ENCODE measurements at places on chromosomes 12 and 14.
A peak's percentile ranks its signal among the peaks of the same experiment; 100 is the strongest.

- DNase-seq = no peak
Measured at GRCh38 chr12:96236221-96236822, 42.1 kb downstream of the ELK3 start.

- no peak for DNase-seq
Measured at GRCh38 chr12:31658471-31659086, 909 bp upstream of the ETFBKMT start.

GRCh38 chr14:78254911-78255461, 84.8 kb downstream of the NRXN3 start:
- no peak for DNase-seq

- no peak for DNase-seq
Measured at GRCh38 chr12:16880864-16881285, 274.9 kb upstream of the LMO3 start.

- no peak for DNase-seq
Measured at GRCh38 chr14:67438969-67439368, 27.0 kb upstream of the PLEK2 start.

GRCh38 chr14:76710056-76711010, 50.9 kb upstream of the VASH1 start:
- DNase-seq = peak; percentile 64

GRCh38 chr12:13205809-13206559, 9.5 kb downstream of the EMP1 start:
- peak; percentile 94 for DNase-seq

GRCh38 chr14:53824061-53824460, 132.6 kb downstream of the BMP4 start:
- DNase-seq = no peak

GRCh38 chr14:54852215-54852614, 50.4 kb downstream of the GCH1 start:
- no peak for DNase-seq

DNA sequence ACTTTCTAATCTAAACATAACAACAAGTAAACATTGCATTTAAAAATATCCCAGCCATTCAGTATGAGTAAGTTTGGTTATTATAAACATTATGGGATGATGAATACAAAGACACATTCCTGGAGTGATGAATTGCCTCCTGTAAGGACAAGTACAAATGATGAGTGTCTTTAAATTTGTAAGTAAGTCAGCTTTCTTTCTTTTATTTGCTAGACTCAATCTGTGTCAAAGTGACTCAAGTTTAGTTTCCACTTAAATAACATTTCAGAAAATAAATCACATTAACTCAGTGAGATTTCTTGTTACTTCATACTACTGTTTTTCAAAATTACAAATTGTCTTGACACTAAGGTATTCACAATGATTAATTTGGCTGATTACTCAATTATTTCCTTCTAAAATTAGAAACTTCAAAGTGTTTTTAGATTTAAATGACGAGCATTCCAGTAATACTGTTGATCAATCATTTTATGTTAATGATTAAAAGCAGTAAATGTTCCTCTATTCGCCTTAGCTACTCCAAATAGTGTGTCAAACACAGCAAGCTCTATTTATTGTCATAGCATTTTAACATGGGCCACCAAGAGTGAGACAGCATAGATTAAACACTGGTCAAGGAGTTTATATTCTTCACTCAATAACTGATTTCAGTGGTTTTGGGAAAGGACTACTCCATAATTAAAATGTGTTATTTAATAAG, 658.0 kb upstream of the MDGA2 start:
- peak; percentile 9 for DNase-seq

GRCh38 chr14:62015243-62015642, 253.0 kb downstream of the SNAPC1 start:
- no peak for DNase-seq

- no peak for DNase-seq
Measured at GRCh38 chr14:92600318-92601053, 86.9 kb downstream of the RIN3 start.

GRCh38 chr12:8143261-8143660, 13.6 kb upstream of the ZNF705A start:
- DNase-seq = no peak

DNA sequence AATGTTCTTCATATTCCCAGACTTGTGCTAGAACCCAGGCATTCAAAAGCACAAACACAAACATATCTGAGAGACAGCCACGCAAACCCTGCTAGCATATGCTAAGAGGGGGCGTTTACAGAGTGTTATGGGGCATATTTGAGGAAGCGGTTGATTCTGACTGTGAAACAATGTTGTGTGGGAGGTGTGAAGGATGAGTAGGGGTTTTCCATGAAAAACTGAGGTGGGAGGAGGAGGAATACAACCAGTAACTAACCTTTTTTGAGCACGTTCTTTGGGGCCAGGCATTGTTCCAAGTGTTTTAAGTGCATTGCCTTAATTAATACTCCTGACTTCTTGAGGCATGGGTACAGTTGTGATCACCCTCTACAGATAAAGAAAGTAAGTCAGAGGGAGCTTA, 499.5 kb downstream of the AACS start:
- no peak for DNase-seq

- DNase-seq = no peak
Measured at GRCh38 chr14:90728951-90729350, 87.3 kb downstream of the TTC7B start.

GRCh38 chr14:92575061-92575747, 61.6 kb downstream of the RIN3 start:
- DNase-seq = no peak

DNA sequence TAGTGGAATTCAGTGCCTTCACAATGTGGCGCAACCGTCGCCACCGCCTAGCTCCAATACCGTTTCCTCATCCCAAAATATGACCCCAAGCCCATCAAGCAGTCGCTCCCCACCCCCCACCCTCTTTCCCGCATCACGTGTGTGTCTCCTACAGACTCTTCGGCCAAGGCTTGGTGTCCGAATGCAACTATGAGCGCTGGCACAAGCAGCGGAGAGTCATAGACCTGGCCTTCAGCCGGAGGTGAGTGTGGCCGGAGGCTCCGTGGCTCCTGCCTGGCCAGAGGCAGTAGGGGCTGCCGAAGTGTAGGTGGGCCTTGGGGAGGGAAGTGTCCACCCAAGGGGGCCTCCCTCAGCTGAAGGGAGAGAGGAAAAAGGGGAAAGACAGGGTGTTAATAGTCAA, 15.8 kb downstream of the CYP46A1 start:
- no peak for DNase-seq

DNA sequence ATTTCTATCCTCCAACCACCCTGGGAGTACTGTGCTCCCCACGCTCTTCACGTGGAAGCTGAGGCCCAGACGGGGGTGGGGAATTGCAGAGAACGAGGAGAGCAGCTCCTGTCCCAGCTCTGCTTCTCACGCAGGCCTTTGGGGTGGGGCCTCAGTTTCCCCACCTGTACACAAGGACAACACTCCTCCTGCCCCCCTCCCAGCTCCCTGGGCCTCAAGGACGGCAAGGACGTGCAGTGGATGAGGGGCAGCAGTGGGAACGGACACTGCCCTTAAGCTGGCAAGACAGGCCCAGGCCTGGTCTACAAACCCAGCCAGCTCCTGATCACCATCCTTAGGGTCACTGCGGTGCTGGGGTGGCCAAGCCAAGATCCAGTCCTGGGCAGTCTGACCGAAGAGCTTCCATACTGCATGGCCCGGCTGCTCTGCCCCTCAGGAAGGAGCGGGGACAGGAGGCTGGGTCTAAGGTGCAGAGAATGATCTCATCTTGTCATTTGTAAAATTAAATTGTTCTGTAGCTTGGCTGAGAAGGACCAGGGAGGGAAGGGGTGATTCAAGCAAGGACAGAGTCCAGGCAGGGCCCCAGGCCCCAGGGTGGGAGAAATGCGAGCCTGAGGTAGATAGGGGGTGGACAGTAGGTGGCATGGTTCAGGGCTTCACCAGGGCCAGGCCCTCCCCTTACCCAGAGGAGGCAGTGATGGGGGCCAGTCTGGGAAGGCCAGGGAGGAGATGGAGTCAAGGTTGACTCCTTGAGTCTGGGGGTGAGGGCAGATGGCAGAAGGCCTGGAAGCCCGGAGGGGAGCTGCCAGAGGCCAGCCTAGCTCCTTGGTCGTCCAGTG, 1.3 kb upstream of the CLBA1 start:
- DNase-seq = no peak

- no peak for DNase-seq
Measured at GRCh38 chr14:91135039-91135438, 21.2 kb downstream of the DGLUCY start.

DNA sequence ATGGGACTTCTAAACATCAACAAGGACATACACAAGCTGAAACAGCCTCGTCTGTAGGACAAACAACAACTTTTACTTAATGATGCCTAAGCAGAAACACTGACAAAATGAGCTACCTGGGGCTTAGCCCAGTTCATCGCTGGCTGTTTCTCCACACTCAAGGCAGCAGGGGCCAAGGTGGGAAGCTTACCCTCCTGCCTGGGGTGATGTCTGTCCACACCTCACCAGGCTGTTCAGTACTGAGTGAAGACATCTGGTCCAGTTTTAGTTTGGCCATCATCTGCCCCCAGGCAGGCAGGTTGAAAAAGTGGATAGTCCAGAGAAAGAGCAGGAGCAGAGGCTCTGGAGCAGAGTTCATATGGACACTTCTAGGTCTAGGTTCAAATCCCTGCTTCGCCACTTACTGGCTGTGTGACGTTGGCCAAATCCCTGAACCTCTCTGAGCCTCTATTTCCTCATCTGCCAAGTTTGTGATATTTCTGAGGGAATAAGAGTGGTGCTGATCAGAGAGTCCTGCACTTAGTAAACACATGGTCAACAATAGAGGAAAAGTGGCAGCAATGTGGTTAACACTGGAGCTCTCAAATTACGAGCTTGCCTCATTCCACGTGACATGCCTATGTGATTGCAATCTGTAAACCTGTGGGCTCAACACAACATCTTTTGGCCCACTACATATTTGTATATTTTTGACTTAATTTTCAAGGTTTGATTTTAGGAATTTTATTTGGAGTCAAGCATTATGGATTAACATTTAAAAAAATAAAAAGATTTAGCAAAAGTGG, 720.1 kb upstream of the TMEM132C start:
- DNase-seq = no peak

- DNase-seq = no peak
Measured at GRCh38 chr14:72613975-72614319, 280.0 kb downstream of the DPF3 start.

DNA sequence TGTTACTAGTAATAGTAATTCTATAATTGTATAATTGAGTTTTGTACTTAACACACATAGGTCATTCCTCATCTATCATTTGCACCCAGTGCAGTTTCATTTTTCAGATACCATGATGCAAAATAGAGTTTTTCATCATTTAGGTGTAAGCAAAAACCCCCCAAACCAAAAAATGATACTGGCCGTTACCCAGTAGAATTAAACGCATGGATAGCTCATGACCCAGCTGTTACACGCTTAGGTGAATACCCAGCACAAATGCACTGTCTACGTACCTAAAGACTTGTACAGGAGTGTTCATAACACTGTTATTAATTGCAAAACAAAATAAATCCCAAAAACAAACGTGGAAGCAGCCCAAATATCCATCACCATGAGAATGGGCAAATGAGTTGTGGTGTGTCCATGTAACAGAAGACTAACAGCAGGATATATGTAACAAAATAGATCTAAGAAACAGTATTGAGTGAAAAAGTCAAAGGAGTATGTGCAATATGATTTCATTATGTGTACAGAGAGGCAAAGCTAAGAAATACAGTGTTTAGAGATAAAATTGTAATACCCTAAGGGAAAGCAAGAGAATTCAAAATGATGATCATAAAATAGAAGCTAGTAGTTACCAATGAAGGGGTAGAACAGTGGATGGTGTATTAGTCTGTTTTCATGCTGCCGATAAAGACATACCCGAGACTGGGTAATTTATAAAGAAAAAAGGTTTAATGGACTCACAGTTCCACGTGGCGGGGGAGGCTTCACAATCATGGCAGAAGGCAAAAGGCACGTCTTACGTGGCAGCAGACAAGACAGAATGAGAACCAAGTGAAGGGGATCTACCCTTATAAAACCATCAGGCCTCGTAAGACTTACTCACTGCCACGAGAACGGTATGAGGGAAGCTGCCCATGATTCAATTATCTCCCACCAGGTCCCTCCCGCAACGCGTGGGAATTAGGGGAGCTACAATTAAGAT, 49.8 kb downstream of the EID3 start:
- DNase-seq = no peak

- no peak for DNase-seq
Measured at GRCh38 chr14:64649383-64649998, 54.7 kb upstream of the PLEKHG3 start.

DNA sequence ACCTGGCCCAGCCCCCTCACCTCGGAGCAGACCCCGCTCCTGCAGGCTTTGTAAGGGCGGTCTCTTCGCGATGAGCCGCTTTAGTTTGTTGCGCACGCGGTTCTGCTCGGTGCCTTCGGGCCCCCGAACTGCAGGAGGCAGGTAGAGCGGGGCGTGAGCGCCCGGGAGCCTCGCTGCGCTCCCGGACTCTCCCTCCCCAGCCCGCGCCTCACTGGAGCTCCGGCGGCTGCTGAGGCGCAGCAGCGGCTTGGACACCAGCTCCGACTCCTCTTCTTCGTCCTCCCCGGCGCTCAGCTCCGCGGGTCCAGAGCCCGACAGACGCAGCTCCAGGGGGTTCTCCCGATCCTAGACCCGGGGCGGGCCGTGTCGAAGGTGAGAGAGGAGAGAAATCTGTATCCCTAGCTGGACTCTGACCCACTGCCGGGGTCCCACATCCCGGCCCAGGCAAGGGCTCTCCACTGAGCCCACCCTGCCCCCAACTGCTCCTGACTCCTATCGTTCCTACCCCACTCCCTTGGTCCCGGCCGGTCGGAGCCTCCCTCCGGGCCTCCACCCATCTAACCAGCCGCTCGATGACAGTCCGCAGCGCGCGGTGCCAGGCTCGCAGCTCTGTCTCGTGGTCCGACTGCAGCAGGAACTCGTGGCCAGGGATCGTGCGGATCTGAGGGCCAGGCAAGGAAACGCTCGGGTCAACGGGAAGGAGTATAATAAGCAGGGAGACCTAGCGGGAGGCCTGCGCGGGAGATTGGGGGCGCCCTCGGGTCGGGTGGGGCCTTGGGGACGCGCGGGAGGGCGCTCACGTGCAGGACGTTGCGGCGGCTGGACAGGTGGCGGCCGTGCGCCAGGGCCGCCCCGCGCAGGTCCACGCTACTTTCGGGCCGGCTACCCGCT, 4.2 kb downstream of the ARHGAP9 start:
- DNase-seq = no peak

- no peak for DNase-seq
Measured at GRCh38 chr12:24083838-24084237, 134.4 kb upstream of the SOX5 start.

GRCh38 chr12:118346895-118347294, 25.8 kb downstream of the TAOK3 start:
- no peak for DNase-seq

- DNase-seq = no peak
Measured at GRCh38 chr14:25113394-25113793, 63.4 kb upstream of the STXBP6 start.

DNA sequence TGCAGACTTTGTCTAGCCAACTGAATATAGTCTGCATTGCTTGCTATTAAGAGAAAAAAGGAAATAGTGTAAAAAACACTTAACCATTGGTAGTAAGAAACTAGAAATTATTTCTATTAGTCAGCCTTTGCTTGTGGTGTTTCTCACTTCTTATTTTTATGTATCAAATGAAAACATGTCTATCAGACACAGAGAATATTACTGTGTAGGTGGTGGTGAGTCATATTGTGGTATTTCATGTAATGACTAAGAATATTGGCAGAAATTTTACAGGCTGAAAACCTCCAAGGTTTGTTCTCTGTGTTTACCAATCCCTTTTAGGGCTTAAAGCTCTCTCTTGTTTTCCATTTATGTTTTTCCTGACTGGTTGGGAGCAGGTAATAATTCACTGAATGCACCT, 87.2 kb downstream of the DAAM1 start:
- peak; percentile 89 for DNase-seq
